MG63 (cell line): ENCODE measurements at places on chromosomes 7 and 10. TPM values are rescaled to one million over a fixed set of nuclear protein-coding genes. Genes with fewer than 3 reads are reported as not detected.

DNA sequence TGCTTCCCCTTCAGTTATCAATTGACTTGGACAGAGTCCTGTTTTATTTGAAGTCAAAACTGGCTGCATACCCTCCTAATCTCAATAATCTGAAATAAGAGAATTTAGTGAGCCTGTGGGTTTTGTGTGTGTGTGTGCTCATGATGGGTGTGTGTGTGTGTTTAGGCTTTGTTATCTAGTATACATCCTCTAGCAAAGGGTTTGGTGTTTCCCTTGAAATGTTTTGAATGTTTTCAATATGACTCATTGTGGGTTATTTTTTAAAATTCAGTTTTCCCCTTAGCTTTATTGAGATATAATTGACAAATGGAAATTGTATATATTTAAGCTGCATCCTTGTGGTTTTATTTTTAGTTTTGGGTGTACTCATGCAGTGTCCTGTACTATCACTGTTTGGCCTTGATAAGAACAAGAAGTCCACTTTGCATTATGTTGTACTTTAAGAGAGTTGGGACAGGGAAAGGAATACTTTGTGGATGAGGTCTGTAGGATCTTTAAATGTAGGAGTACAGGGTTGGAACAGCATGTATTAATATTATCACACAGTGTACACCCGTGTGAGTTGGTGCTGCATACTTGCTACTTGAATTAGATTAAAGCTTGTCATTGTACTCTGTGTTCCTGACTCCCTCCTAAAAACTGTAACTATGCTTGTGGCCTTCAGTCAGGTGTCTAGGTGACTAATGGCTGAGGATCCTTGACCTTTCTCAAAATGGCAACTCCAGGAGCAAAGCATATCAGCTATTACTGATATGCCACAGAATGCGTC is 58.3 kb downstream of the VCL start:
- peak; percentile 10 for DNase-seq

GRCh38 chr10:117483056-117483590 is 59.4 kb upstream of the EMX2 start:
- no peak for DNase-seq

The NEUROG3 gene
- not detected in 2 replicates for total RNA-seq

The SLC18A3 gene
- not detected in 2 replicates for total RNA-seq

DNA sequence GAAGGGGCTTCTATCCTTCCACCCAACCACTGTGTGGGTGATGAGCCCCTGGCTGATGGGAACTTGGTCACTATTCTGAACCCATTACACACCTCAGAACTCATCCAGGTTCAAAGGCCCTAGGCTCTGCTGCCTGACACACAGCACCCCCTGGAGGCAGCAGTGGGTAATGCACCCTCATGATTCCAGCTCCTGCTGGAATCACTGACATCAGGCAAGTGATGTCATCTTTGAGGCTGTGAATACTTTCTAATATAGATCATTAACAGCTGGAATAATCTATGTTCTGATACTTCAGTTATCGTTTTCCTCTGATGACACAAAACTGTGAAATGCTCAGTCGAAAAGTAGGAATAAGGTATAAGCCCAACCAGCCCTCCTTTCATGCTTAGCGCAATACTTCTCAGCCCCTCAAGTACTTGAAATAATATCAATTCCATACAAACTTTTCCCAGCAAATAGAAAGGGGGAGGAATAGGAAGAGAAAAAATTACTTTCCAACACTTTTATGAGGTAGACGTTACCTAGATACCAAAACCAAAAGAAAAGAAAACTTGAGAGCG is 7.5 kb upstream of the RBP3 start:
- peak; percentile 55 for DNase-seq

- no peak for DNase-seq
These were observed 22.7 kb upstream of the PARP12 start for GRCh38 chr7:140085447-140085846.

DNA sequence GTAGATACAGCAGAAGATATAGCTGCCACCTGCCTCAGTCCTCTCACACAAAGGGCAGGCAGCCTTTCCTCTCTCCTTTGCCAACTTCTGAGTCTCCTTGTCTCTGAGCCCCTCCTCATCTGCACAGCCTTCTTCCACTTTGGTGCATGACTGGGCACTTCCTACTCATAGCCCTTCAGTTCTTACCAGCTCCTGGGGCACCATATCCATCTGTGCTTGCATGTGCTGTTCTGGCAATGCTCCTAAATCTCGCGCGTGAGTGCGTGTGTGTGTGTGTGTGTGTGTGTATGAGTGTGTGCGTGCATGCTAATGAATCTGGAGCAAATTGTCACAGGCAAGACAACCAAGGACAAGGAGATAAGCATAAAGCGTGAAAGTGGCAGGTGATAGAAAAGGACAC is 1271.6 kb upstream of the SORCS1 start:
- DNase-seq: no peak

GRCh38 chr7:137020351-137020750 is 151.9 kb downstream of the CHRM2 start:
- no peak for DNase-seq

GRCh38 chr7:48421357-48421756 is 250.1 kb downstream of the ABCA13 start:
- DNase-seq: peak; percentile 28

The SLC18A2 gene
- total RNA-seq: not detected in 2 replicates

The ATRNL1 gene
- 0.79 and 1.7 TPM in 2 replicates for total RNA-seq

The ACHE gene
- total RNA-seq: not detected in 2 replicates

- DNase-seq: no peak
These were observed 1.4 kb downstream of the ZNF107 start for GRCh38 chr7:64667311-64667710.

- DNase-seq: no peak
These were observed 158.2 kb downstream of the ST7 start for GRCh38 chr7:117111535-117111934.

DNA sequence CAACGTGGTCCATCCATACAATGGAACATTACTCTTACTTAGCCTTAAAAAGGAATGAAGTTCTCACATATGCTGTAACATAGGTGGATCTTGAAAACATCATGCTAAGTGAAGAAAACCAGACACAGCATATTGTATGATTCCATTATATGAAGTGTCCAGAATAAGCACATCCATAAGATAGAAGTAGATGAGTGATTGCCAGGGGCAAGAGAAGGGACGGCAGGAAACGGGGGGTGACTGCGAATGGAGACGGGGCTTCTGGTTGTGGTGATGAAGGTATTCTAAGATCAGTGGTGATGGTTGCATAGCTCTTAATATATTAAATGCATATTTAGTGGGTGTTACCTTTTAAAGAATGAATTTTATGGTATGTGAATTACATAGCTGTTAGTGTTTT is 29.8 kb downstream of the UBE3C start:
- no peak for DNase-seq

The ZNF804B gene
- not detected in 2 replicates for total RNA-seq

DNA sequence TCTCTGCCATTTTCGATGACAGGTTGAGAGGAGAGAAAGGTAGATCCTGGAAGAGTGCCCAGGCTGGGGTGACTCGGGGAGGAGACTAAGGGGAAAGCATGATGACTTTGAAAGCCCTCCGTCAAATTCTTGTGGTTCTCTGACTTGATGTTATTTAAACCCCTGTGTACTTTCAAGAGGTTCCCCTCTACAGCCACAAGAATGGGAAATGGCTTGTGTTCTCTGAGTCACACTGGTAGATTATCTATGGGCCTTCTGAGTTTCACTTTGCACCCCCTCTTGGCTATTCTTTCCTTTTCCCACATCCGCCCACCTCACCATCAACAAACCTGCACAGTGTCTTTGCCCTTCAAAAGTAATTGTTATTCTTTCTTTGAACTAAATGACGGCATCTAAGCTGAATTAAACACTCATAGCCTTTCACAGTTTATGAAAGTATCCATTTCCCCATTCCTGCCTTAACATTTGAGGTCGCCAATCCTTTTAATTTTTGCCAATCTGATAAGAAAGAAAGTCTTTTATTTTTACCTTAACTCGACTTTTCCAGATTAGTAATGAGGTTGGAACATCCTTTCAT is 24.1 kb downstream of the PRF1 start:
- DNase-seq: no peak

DNA sequence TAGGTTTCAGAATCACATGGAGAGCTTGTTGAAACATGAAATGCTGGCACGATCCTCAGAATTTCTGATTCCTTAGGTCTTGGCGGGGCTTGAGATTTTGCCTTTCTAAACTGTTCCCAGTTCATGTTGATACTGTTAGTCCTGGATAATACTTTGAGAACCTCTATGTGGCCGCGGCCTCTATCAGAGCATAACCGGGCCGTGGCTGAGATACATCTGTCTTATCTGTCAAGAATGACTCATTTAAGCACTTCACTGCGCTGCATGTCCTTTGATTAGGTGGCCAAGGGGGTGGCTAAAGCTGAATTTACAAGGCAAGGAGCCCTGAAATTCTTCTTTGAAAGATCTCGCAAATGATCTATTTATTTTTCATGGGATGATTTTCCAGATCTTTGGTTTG is 66.9 kb downstream of the GALNT17 start:
- no peak for DNase-seq

GRCh38 chr7:110442381-110442837 is 648.5 kb upstream of the LRRN3 start:
- no peak for DNase-seq

The PDK4 gene
- 0.33 and 0.84 TPM in 2 replicates for total RNA-seq

The ZSCAN21 gene
- 3.6 and 6.3 TPM in 2 replicates for total RNA-seq

GRCh38 chr10:93415693-93416092 is 66.4 kb downstream of the MYOF start:
- no peak for DNase-seq

GRCh38 chr7:44678471-44679179 is 70.0 kb upstream of the ZMIZ2 start:
- no peak for DNase-seq

GRCh38 chr10:100374200-100374655 is 27.2 kb downstream of the SCD start:
- DNase-seq: no peak

GRCh38 chr7:74291535-74291934 is 2.3 kb downstream of the CLIP2 start:
- DNase-seq: no peak

The ACSL5 gene
- 3.2 and 6.5 TPM in 2 replicates for total RNA-seq

- peak; percentile 43 for DNase-seq
These were observed 537 bp downstream of the SH3PXD2A start for GRCh38 chr10:103854686-103855391.

GRCh38 chr10:72173619-72174296 is 42.1 kb upstream of the ANAPC16 start:
- peak; percentile 55 for DNase-seq

The PNLIPRP3 gene
- not detected in 2 replicates for total RNA-seq

DNA sequence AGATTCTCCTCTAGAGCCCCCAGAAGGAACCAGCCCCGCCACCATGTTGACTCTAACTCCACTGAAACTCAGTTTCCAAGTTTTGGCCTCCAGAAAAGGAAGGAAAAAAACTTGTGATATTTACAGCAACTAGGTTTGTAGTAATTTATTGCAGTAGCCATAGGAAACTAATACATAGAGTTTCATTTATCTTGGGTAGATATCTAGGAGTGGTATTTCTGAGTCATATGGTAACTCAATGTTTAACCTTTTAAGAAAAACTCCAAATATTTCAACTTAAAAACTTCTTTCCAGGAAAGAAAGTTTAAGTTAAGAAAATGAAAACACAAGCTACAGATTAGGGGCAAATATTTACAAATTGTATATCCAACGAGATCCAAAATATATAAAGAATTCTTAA is 576.7 kb downstream of the KCNMA1 start:
- DNase-seq: no peak

The HOXA7 gene
- 0.95 and 1.7 TPM in 2 replicates for total RNA-seq

DNA sequence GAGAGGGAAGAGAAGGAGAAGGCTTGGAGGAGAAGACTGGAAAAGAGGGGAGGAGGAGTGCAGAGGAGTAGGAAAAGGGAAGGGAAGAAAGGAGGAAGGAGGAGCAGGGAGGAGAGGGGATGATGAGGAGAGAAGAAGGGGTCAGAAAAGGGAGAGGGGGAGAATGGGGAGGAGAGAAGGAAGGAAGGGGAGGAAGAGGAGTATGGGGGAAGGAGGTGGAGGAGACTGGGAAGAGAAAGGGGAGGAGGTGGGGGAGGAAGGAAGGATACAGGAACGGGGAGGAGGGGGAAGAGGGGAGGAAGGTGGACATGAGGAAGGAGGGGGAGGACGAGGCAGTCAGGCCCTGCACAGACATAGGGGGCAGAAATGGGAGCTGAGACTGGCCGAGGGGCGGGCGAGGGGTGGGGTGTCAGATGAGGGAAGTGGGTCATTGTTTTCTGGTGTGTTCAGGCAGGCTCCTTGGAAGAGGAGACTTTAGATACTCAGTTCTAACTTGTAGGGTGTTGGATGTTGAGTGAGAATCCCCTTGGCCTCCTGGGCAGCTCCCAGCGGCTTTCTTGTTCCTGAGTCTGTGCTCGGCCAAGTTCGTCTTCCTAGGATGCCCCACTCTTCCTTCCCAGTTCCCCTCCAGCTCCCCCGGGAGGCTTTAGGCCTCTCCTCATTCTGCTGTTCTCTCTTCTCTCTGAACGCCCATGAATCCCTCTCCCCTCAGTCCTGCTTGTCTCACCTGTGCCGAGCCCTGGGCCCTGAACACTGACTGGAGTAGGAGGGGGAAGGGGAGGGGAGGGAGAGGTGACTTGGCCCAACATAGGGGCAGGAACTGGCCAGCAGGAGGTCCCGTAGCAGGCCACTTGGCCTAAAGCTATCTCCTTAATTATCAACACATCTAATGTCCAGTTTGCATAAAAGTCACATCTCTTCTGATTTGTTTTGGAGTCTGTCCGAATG is 12.8 kb upstream of the CRHR2 start:
- DNase-seq: no peak
